ENCODE measurements at places on chromosomes 1 and 21.

DNA sequence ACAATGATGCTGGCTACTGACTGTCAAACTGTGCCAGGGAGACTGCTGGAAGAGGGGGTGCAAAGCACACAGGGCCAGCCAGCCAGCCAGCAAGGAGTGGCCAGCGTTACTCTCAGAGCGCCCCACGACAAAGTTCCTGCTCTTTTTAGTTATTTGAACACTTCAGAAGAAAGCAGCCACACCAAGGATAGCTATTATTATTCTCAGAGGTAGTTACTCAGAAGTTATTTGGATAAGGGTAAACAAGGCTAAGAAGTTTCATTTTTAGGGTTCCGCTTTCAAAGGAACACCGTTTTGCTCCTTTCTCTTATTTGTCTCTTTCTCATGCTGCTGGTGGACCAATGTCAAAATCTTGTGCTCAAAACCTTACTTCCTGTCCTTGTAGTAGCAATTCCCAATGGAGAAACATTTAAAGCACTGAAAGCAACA lies 59.9 kb downstream of the VANGL2 start:
- no peak for DNase-seq

GRCh38 chr1:224533517-224533916 lies 82.6 kb upstream of the CNIH3 start:
- no peak for DNase-seq

- no peak for DNase-seq
These were observed 99.1 kb downstream of the CD247 start for GRCh38 chr1:167419245-167419644.

DNA sequence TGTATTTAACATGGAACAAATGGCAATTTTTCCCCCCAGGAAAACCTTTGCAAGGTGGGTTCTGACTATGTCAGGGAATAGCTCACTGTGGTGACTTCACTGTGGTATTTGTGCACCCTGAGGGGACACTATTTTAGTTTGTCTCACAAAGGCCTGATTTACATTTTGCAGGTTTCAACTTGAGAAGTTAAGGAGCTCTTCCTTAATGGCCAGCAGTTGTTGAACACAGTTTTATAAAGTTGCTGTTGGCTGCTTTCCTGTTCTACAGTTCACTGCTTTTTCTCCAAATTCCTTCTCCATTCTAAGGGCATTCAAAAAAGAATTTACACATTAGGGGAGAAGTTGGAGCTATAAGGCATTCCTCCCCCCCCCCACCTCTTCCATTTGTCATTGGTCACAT lies 4.6 kb downstream of the LAMC1 start:
- DNase-seq, result no peak

DNA sequence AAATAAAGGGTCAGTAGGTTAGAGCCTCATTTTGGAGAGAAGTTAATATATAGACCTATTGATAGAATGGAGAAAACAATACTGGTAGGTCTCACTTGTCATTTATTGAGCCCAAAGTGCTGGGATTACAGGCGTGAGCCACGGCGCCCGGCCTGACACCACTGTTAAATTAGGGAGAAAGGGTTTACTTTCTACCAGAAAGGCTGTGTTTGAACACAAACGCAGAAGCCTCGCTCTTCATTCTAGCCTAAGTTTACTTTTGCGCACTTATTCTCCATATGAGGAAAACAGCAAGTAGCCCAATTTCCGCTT lies 710 bp upstream of the PRPF3 start:
- DNase-seq, result no peak

GRCh38 chr1:9942399-9942938 lies 722 bp downstream of the LZIC start:
- DNase-seq, result peak; percentile 43

- DNase-seq, result no peak
These were observed 27.3 kb downstream of the ZBTB8OS start for GRCh38 chr1:32622806-32623681.

GRCh38 chr1:2921970-2922686 lies 99.1 kb upstream of the ACTRT2 start:
- DNase-seq, result no peak

DNA sequence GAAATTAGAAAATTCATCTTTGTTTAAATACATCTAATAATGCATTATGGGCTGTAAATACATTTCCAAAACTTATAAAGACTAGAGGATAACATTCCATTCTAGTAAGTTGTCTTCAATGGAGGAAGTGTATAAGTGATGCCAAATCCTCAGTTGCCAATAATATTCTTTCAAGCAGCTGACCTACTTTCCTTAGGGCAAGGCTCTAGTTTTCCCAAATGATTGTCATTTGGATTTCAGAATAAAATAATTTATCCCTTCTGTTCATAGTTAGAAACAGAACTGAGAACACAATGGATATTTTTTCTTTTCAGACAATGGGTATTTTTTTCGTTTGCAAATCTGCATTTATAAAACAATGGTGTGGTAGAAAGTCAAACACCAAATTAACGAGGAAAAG lies 354.9 kb upstream of the ADAMTS5 start:
- DNase-seq, result no peak

- DNase-seq, result no peak
These were observed 435.2 kb upstream of the KAZN start for GRCh38 chr1:14163246-14163645.

- DNase-seq, result no peak
These were observed 5.8 kb downstream of the BCL9 start for GRCh38 chr1:147547065-147547464.

GRCh38 chr1:226627050-226627755 lies 78.6 kb downstream of the STUM start:
- DNase-seq, result no peak

DNA sequence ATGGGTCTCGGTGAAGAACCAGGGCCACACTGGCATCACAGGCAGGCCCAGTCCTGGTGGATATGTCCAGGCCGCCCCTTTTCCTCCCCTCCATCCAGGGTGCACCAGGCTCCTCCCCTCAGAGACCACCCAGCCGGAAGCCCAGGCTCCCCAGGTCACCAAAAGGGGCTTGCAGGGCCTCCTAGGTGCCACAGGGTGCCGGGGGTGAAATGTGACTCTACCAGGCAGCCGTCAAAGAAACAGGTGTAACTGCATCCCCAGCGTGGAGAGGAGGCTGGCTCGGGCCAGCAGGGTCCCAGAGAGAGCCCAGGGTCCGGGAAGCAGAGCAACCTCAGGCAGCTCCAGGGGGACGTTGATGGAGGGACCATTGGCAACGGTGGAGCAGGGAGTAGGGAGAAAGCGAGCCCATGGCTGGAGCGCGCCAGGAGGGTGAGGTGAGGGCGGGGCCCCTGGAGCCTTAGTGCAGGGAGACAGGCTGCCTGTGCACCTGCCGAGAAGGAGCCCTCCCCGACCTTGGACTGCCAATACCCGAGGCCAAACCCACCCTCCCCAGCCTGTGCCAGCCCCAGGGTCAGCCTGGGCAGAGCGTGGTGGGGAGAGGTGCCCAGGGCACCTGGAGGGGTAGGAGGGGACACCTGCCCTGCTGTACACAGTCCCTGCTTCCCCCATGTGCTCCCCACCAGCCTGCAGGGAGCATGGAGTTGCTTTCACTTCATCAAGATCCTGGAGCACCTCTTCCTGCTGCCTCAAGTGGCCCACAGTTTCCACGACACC lies 48.3 kb upstream of the POFUT2 start:
- DNase-seq, result no peak

DNA sequence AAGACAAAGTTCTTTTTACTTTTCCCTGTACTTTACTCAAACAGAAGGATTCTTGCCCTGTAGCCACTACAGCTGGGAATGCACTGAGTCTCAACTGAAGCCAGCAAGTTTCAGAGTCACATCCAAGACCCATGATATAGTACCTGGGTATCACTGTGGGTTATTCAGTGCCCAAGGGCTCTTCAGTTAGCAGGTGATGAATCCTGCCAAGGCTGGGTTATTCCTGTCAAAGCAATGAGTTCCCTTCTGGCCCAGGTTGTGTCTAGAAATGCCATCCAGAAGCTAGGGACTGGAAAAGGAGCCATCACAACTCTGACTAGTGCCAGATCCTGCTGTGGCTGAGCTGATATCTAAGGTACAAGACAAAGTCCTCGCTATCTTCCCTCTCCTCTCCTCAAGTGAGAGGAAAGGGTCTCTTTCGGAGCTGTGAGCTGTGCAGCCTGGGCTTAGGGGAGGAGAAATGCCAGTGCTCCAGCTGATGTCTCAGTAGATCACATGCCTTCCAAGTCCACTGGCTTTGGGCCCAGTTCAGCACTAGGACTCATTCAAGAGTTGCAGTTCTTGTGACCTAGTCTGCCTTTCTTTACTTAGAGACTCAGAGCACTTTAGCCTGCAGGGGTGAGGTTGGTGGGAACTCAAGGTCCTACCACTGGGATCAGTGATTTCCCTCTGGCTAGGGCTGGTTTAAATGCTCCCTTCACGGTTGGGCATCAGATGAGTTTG lies 369.4 kb downstream of the TBX15 start:
- no peak for DNase-seq

DNA sequence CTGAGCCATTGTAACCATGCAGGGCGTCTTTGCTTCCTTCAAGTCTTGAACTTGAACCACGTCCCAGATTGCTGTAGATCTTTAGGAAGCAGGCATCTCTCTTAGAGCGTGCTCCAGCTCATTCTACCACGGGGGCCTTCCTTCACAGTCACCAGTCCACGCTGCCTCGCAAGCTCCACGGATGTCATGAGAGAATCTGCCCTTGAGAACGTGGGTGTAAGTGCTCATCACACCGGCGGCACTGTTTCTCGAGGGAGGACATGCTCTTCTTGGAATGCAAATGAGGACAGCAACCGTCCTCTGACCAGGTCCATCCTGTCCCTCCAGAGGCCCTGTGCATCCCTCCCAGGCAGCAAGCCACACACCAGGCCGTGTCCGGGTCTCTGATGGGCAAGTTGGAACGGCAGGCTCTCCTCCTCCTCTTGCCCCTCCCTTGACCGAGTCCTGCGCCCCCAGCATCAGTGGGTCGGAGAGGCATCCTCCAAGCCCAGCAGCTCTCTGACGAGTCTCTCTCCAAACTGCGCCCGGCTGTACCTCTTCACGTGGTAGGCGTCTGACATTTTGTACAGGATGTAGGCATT lies 103.1 kb downstream of the PGBD5 start:
- DNase-seq, result no peak

DNA sequence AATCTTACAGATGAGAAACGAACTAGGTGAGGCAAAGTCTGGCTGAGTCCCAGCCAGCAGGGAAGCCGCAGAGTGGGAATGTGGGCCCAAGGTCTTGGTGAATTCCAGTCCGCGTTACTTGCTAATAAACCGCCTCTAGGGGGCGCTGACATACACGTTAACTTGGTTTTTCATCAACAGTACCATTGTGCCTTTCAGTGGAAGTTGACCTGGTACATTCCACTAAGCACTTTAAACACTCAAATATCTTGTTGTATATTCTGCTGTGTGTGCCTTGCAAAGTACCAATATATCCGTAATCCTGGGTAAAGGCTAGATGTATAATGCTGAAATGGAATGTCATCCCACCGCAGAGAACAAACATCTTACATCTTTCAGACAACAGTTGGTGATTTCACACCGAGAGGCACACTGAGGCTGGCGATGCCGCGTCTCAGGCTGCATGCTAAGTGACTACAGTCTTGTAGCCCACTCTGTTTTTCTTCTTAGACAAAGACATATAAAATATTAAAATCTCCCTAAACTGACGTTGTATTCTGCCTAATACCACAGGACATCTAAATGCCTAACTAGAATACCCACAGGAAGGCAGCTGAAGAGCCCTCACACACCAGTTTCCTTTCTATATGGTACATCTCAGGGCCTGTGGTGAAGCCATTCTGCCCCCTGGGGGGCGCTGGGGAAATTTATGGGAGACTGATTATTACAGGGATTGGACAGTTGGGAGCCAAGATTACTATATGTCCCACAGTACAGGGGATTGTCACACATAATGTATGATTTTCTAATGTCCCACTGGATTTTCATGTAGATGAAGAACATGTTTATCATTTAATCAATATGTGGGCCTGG lies 49.2 kb upstream of the C1orf198 start:
- no peak for DNase-seq

- no peak for DNase-seq
These were observed 83.9 kb downstream of the ADAMTS1 start for GRCh38 chr21:26761174-26761915.

GRCh38 chr1:234371414-234371813 lies 1.8 kb upstream of the COA6 start:
- no peak for DNase-seq

- no peak for DNase-seq
These were observed 54.7 kb downstream of the MAP3K7CL start for GRCh38 chr21:29185172-29185571.

- no peak for DNase-seq
These were observed 6.0 kb downstream of the FNBP1L start for GRCh38 chr1:93453911-93454310.

GRCh38 chr21:46191686-46192575 lies 7.7 kb upstream of the SPATC1L start:
- DNase-seq, result no peak

DNA sequence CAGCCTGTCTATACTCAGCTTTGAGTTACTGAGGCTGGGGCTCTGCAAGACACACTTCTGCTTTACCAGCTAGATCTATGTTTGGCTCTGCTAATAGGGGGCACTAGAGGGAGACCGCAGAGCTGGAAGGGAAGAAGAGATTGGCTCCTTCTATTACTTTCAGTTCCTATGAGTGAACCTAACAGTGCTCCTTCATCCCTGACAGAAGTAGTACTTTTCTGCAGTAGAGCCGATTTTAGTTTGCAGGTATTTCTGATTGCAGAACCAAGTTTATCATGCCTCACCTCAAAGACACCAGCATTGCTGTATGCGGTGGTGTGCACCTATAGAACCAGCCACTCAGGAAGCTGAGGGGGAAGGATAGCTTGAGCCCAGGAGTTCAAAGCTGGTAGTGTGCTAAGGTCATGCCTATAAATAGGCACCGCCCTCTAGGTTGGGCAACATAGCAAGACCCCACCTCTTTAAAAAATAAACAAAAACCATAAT lies 5.7 kb upstream of the ZDHHC18 start:
- peak; percentile 81 for DNase-seq

DNA sequence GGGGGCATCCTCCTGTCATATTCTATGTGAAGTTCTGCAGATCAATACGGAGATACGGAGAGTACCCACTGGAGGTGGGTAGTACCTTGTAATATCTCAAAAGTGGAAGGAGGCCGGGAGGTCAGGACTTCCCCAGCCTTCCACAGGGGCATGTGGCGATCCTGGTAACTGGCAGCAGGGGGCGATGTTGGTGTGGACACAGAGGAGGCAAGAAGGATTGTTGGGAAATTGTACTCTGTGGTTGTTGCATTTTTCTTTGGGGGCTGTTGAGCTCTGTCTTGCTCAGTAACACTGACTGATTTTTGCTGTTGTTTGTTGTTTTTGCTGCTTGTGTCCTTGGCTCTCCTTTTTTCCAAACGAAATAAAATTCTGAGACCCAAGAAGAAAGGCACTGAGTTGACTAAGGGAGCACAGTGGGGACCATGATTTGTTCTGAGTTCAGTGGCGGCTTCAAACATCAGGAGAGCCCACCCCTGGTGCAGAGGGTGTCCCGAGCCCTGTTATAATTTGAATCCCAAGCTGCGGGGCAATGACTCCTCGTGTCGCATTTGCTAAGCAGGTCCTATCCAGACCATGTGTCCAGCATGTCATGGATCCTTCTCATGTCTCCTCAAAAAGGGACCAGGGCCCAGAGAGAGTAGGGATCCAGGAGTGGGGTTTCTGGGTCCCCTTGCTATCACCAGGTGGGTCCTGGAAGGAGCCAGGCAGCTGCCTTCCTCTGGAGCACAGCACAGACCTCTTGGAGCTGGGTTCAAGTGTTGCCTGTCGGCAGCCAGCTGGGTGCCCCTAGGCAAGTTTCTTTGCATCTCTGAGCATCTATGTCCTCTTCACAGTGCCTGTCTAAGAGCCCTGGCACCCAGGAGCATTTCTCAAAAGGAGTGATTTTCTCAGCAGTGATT lies 22.8 kb downstream of the LHX4 start:
- peak; percentile 64 for DNase-seq

GRCh38 chr21:25750085-25750484 lies 15.3 kb downstream of the GABPA start:
- no peak for DNase-seq
